ENCODE measurements at places on chromosomes 5 and 9. TPM values are rescaled to one million over a fixed set of nuclear protein-coding genes. Genes with fewer than 3 reads are reported as not detected.

- H3K4me3 ChIP-seq: no peak overlapping the region
- H3K4me1 ChIP-seq: peaks cover 6% of the 10 kb centered on the region
- H3K36me3 ChIP-seq: no peaks in the 10 kb centered on the region
- no peak overlapping the region for H3K27ac ChIP-seq
Observed at GRCh38 chr9:117494401-117495090, 79.7 kb upstream of the ASTN2 start.

GRCh38 chr5:14467886-14468285 lies 113.7 kb upstream of the OTULINL start:
- no peak overlapping the region for H3K4me3 ChIP-seq
- H3K27me3 ChIP-seq: peaks cover 9% of the 10 kb centered on the region
- H3K36me3 ChIP-seq: no peaks in the 10 kb centered on the region
- H3K27ac ChIP-seq: no peak overlapping the region

- peaks cover 25% of the 10 kb centered on the region for H3K4me1 ChIP-seq
- no peak overlapping the region for H3K4me3 ChIP-seq
- no peaks in the 10 kb centered on the region for H3K27me3 ChIP-seq
- no peak for DNase-seq
- no peaks in the 10 kb centered on the region for H3K36me3 ChIP-seq
- H3K27ac ChIP-seq: no peak overlapping the region
Observed at GRCh38 chr9:123316053-123316718, 39.8 kb upstream of the CRB2 start.

DNA sequence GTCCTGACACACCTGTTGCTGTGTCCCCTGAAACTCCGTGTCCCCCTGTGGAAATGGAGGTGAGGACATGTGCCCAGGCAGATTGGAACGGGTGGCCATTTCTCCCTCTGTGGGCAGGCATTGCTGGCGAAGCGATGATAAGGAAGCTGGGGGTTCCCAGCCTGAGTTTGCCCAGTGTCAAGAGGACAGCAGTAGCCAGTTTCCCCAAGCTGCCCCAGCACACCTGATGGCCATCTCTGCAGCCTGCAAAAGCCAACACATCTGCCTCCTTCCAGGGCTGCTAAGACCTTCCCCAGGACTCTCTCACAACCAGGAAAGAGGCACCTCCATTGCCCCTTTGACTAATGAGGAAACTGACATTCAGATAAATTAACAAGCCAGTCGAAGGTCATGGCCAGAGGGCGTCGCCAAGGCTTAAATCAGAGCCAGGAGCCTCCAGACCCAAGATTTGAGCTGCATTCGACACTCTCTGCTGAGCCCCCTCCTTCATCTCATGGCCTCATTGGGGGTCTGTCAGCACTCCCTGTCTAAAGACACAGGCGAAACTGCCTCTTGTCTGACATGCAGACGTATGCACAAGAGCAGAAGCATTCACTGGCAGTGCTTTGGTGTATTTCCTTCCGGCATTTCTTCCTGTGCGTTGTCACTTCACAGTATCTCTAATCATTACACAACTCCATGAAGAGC lies 10.4 kb upstream of the WNK2 start:
- H3K4me1 ChIP-seq: peaks cover 5% of the 10 kb centered on the region
- H3K27ac ChIP-seq: no peak overlapping the region
- peaks cover 4% of the 10 kb centered on the region for H3K27me3 ChIP-seq
- H3K4me3 ChIP-seq: no peak overlapping the region
- H3K36me3 ChIP-seq: no peaks in the 10 kb centered on the region

GRCh38 chr5:55021410-55021809 lies 2.6 kb upstream of the GZMK start:
- H3K4me1 ChIP-seq: peaks cover 49% of the 10 kb centered on the region
- no peak overlapping the region for H3K27ac ChIP-seq
- H3K36me3 ChIP-seq: peaks cover 39% of the 10 kb centered on the region
- no peak for DNase-seq

GRCh38 chr5:53022930-53023511 lies 33.9 kb downstream of the ITGA2 start:
- no peak for DNase-seq
- H3K4me1 ChIP-seq: no peaks in the 10 kb centered on the region

GRCh38 chr9:131621551-131622358 lies 76.4 kb downstream of the PRRT1B start:
- no peak for DNase-seq
- peak overlapping the region; percentile 14 for H3K27ac ChIP-seq
- H3K4me1 ChIP-seq: peaks cover 26% of the 10 kb centered on the region
- no peak overlapping the region for H3K4me3 ChIP-seq
- H3K27me3 ChIP-seq: no peaks in the 10 kb centered on the region

- no peak overlapping the region for H3K4me3 ChIP-seq
- H3K36me3 ChIP-seq: no peaks in the 10 kb centered on the region
- no peaks in the 10 kb centered on the region for H3K4me1 ChIP-seq
- no peaks in the 10 kb centered on the region for H3K27me3 ChIP-seq
- no peak overlapping the region for H3K27ac ChIP-seq
Observed at GRCh38 chr9:131072871-131073237, 23.5 kb upstream of the AIF1L start.

- H3K36me3 ChIP-seq: peaks cover 4% of the 10 kb centered on the region
- H3K27ac ChIP-seq: no peak overlapping the region
- no peak for DNase-seq
- H3K4me3 ChIP-seq: no peak overlapping the region
Observed at GRCh38 chr9:15264918-15265317, 42.1 kb downstream of the TTC39B start.

GRCh38 chr5:59007460-59008063 lies 424.7 kb downstream of the RAB3C start:
- H3K27ac ChIP-seq: no peak overlapping the region
- DNase-seq: no peak
- peaks cover 58% of the 10 kb centered on the region for H3K4me1 ChIP-seq
- H3K27me3 ChIP-seq: no peaks in the 10 kb centered on the region
- no peak overlapping the region for H3K4me3 ChIP-seq
- peaks cover 50% of the 10 kb centered on the region for H3K36me3 ChIP-seq

GRCh38 chr5:142654578-142655058 lies 31.3 kb downstream of the FGF1 start:
- no peak overlapping the region for H3K27ac ChIP-seq
- H3K4me3 ChIP-seq: no peak overlapping the region
- H3K4me1 ChIP-seq: no peaks in the 10 kb centered on the region

- no peak for DNase-seq
- no peak overlapping the region for H3K27ac ChIP-seq
- no peak overlapping the region for H3K4me3 ChIP-seq
- no peaks in the 10 kb centered on the region for H3K4me1 ChIP-seq
- peaks cover 5% of the 10 kb centered on the region for H3K27me3 ChIP-seq
Observed at GRCh38 chr9:113720495-113720894, 155.6 kb upstream of the ZNF618 start.

DNA sequence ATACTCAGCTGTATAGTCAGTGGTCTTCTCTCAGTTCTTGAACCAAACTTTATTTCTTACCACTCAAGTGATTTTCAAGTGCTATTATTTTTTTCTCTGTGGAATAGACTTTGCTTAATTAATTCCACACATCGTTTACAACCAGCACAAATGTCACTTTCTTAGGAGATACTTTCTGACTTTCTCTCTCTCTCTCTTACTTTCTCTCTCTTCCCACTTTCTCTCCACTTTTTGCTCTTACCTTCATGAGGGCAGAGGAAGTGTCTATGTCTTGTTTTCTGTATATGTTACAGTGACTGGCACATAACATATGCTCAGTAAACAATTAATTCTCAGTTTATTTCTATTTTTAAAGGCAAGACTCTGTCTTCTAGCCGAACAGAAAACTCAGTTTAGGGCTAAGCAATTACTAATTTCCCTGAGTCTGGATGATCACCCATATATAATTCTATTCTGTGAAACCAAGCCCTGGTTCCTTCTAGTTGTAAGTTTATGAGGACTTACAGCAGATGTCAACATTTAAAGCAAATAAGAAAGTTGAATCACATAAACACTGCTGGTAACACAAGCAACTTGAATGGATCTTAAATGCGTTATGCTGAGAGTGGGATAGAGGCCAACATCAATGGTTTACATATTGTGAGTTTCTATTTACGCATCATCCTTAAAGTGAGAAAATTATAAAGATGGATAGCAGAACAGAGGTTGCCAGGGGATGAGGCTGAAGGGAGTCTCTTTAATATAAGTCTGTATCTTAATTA lies 791.4 kb downstream of the MTRR start:
- no peaks in the 10 kb centered on the region for H3K4me1 ChIP-seq
- no peak overlapping the region for H3K27ac ChIP-seq
- no peak for DNase-seq
- H3K4me3 ChIP-seq: no peak overlapping the region

DNA sequence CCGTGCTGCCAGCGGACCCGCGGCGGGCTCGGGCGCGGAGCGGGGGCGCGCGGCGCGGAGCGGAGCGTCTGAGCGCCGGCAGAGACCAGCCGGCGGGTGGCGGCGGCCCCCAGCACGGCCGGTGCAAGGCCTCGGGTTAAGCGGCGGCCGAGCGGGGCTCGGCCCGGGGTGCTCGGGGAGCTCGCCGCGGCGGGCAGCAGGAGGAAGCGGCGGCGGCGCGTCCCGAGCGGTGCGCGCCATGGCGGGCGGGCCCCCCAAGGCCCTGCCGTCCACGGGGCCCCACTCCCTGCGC lies 150 bp downstream of the SNX30 start:
- peaks cover 8% of the 10 kb centered on the region for H3K27me3 ChIP-seq
- H3K4me3 ChIP-seq: no peak overlapping the region
- no peak for DNase-seq
- peaks cover 61% of the 10 kb centered on the region for H3K4me1 ChIP-seq
- peaks cover 2% of the 10 kb centered on the region for H3K36me3 ChIP-seq

- peaks cover 4% of the 10 kb centered on the region for H3K4me1 ChIP-seq
- H3K27me3 ChIP-seq: peaks cover 1% of the 10 kb centered on the region
- no peak overlapping the region for H3K27ac ChIP-seq
- H3K36me3 ChIP-seq: no peaks in the 10 kb centered on the region
- no peak for DNase-seq
Observed at GRCh38 chr5:14295610-14296009, 152.5 kb downstream of the TRIO start.

DNA sequence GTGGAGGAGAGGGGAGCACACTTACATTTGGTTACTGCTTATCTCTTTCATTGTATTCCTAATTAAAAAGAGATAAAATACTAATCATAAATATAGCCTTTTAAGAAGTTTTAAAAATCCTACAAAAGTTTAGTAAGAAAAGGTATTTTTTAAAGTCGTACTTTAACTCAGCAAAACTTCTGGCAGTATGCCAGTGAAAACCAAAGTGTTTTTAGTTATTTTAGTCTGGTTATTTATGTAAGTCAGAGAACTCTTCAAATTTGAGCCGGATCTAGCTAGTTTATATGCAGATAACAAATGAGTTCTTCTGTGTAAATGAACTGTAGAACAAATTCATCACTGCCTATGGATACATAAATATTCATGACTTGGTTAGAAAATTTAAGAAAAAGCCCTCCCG lies 36.5 kb upstream of the ANKDD1B start:
- peaks cover 42% of the 10 kb centered on the region for H3K36me3 ChIP-seq
- H3K27me3 ChIP-seq: no peaks in the 10 kb centered on the region
- peaks cover 8% of the 10 kb centered on the region for H3K4me1 ChIP-seq
- H3K27ac ChIP-seq: no peak overlapping the region
- DNase-seq: no peak

- H3K4me3 ChIP-seq: no peak overlapping the region
- no peak overlapping the region for H3K27ac ChIP-seq
- H3K36me3 ChIP-seq: peaks cover 19% of the 10 kb centered on the region
- H3K27me3 ChIP-seq: no peaks in the 10 kb centered on the region
Observed at GRCh38 chr5:1041225-1042143, 32.9 kb downstream of the NKD2 start.

GRCh38 chr9:108662091-108662875 lies 193.5 kb downstream of the ACTL7B start:
- H3K36me3 ChIP-seq: no peaks in the 10 kb centered on the region
- DNase-seq: no peak
- no peak overlapping the region for H3K4me3 ChIP-seq
- no peaks in the 10 kb centered on the region for H3K4me1 ChIP-seq
- H3K27me3 ChIP-seq: no peaks in the 10 kb centered on the region

DNA sequence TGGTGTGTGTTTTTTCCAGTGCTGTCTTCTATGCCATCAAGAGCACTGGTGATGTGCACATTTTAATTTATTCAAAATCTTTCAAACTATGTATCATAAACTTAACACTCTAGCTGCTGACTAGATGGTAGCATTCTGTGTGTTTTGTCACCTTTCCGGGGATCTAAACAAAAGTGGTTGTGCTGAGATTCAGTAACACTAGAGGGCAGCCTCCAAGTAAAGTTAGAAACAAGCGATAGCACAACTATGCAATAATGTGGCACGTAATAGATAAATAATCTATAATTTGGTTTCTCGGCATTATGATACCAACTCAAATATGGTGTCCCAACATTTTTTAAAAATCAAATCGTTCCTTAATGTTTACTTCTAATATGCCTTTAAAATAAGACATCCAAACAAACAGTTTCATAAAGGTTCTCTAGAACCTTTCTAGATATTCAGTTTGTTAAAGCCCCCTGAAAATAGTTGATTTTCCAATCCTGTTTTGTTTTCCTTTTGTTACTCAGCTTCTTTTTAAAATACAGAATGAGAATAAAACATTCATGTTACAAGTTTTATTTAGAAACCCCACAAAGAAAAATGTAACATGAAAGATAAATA lies 16.9 kb downstream of the SEMA6A start:
- no peaks in the 10 kb centered on the region for H3K4me1 ChIP-seq
- no peaks in the 10 kb centered on the region for H3K36me3 ChIP-seq
- H3K27me3 ChIP-seq: no peaks in the 10 kb centered on the region

DNA sequence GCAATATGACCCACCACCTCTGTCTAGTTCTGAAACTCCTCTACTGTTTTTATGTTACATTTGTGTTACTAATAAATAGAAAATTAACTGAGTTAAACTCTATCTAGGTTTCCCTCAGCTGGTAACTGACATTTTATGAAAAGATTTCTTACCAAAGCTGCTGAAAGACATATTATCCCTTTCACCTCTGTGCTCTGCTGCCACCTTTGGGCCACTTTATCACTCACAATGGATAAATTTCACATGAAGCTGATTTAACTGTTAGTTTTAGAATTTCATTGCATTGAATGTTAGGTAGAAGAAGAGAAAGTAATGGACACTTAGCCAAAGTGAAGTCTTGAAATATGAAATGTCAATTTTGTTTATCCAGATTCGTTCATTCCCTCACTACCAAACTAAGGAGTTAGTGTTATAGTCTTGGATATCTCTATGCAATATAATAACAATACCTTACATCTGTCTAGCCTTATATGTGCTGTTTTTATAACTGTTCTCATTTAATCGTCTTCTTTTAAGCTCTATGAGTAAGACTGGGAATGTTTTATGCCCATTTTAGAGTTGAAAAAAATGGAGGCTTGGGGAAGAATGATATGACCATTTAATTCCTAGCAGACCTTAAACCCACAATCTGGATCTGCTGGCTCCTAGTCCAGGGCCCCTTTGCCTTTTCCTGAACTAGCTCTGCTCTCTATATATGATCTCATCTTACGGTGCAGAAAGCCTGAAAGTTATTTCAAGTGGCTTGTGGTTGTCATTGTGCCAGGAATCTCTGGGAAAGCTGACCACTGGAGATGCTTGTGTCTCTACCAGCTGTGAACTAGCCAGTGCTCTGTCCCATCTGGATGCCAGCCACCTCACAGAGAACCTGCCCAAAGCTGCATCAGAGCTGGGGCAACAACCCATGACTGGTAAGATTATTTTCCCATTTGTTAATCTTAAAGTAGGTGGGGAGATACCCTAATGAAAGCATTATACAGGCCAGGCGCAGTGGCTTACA lies 97.1 kb downstream of the GOLPH3 start:
- H3K4me3 ChIP-seq: no peak overlapping the region
- no peaks in the 10 kb centered on the region for H3K4me1 ChIP-seq
- DNase-seq: peak; percentile 39

Gene RLN1
- total RNA-seq: 2.0 TPM

Gene GABBR2
- not detected for total RNA-seq

Gene WNT8A
- not detected for total RNA-seq

Gene SHC3
- not detected for total RNA-seq

Gene PCDH12
- total RNA-seq: 2.2 TPM

Gene CCDC192
- total RNA-seq: not detected

Gene SOWAHA
- not detected for total RNA-seq

All from activated CD4-positive, alpha-beta memory T cell treated with anti-CD3 and anti-CD28 coated beads, Interleukin-2, amount 10 ng/mL, durations not matched to agents 7 days and 5 days (primary cell).